ENCODE measurements at places on chromosomes 6 and 20.

DNA sequence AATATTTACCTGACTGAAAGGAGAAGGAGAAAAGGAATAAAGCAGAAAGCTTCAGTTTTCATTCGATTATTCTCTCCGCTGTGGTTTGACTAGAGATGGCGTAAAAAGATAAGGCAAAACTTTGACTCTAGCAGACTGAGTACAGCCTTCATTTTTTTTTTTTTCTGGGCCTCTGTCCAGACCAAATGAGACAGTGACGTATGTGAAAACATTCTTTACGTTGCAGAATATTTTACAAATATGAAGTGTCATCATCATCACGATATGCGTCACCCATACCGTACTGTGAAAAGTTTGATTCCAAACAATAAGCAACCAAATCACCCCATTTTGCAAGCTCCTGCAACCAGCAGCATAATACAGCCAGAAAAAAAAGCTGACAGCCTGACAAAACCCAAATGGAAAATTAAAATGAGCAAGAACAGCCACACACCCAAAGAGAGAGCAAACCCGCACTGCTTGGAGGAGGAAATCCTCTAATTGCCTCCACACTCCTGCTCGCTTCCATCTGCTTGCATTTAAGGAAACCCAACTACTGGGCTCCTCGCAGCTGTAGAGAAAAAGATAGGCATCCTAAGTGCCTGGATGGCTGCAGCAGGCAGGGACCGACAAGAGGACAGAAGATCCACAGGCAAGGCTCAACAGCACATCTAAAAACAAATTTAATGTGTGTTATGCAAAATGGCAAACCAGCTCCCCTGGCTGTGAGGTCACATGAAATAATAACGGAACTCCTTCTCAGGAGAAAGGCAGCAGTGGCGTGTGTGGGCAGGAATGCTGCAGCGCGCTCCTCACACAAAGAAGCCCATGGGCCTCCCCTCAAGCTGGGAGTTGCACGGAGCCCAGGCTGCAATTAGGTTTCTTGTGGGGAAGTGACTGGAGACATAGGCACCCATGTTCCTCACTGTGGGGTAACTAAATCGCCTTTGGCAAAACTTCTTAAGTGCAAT, 113.1 kb downstream of the FYN start:
- DNase-seq: no peak

DNA sequence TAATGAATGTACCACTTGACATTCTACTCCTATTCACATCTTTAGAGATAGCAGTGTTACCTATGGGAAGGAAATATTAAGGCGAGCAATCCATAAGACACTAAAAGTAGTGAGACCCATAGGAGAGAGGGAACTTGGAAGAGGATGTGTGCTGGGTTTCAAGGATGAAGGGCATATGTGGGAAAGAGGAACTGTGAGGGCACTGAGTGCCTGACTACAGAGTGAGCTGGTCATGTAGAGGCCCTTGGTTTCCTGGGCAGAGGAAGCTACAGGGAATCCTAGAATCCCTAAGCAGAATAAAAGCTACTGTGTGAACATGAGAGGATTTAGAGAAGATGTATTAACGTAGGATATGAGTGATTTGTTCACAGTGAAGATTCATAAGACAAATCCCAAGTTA, 262.8 kb downstream of the FARS2 start:
- DNase-seq: no peak

- DNase-seq: no peak
These were observed 14.0 kb upstream of the FAM50B start for GRCh38 chr6:3835055-3835731.

DNA sequence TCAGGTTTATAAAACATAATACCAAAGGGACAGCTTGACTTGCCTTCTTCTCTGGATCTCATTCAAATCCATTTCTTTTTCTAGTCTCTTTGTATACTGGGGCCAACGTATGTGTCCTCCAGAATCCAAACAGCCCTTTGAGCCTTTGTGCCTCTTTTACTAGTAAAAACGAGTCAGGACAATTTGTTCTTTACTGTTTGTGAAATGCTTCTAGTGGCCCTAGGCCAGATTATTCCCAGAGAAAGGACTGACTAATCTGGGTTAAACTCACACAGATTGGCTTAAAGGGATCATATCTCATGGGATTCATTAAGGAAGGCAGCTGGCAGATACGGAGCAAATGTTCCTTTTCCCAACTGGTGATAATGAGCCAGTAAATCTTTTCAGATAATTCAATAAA, 32.1 kb upstream of the MANEA start:
- no peak for DNase-seq

DNA sequence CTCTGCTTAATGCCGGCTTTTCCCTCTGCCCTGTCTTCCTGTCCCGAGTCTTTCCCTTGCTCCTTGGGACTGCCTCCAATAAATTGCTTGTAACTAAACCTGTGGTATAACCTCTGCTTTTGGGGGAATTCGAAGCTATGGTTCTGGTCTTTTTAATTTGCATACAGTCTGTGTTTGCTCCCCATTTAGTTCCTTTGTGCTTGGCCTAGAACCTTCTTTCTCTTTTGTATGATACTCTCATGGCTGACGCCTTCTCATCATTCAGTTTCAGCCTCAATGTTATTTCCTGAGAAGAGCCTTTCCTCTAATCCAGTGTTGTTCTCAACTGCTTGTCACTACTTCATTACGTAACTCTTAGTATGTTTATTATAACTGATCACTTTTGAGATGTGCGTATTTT, 248.0 kb downstream of the PHF3 start:
- DNase-seq: no peak

DNA sequence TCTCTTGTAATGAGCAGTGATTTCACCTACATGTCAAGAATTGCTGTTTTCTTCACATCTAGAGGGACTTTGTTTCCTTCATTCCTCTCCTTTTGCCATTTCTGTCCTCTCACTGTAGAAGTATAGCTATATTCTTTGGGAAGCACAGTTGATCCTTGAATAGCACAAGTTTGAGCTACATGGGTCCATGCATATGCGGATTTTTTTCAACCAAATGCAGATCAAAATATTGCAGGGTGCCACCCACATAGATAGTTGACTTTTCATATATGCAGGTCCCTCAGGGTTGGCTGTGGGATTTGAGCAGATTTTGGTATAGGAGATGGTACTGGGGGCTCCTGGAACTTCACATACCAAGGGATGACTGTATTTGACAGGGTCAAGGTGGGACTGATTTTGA, 41.1 kb downstream of the BLTP3A start:
- no peak for DNase-seq

- DNase-seq: no peak
These were observed 57.4 kb downstream of the MOCS1 start for GRCh38 chr6:39876826-39877225.

DNA sequence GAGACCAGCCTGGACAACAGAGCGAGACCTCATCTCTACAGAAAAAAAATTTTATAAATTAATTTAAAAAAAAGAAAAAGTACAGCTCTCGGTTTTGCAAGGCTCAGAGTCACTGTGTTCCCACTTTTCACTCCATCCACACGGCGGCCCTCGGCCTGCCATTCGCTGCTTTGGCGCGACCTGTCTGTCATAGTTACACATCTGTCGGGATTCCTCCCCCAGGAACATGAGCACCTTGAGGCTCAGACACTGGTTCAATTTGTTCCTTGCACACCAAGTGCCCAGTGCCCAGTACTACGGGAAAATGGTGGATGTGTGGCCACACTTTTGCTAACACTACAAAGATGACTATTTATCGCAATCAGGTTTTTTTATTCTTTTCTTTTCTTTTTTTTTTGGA, 8.4 kb downstream of the CTSZ start:
- DNase-seq: no peak

DNA sequence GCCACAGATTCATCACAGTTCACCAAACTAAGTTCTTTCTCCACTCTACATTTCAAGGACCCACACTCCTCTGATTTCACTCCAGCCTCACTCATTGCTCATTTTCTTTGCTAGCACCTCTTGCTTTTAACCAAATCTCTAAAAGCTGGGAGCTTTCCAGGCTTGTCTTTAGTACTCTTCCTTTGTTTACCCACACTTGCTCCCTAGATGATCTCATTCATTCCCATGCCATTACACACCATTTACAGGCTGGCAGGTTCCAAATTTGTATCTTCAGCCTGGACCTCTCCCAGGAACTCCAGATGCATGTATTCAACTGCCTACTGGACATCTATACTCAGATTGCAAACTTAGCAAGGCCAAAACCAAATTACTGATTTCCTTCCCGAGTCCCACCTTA, 5.3 kb upstream of the GUCA1B start:
- no peak for DNase-seq

- DNase-seq: no peak
These were observed 27.7 kb downstream of the MDGA1 start for GRCh38 chr6:37669887-37670437.

- peak; percentile 78 for DNase-seq
These were observed 59.8 kb upstream of the DEK start for GRCh38 chr6:18323935-18324705.

- DNase-seq: no peak
These were observed 1.6 kb upstream of the TFAP2D start for GRCh38 chr6:50711686-50712085.

DNA sequence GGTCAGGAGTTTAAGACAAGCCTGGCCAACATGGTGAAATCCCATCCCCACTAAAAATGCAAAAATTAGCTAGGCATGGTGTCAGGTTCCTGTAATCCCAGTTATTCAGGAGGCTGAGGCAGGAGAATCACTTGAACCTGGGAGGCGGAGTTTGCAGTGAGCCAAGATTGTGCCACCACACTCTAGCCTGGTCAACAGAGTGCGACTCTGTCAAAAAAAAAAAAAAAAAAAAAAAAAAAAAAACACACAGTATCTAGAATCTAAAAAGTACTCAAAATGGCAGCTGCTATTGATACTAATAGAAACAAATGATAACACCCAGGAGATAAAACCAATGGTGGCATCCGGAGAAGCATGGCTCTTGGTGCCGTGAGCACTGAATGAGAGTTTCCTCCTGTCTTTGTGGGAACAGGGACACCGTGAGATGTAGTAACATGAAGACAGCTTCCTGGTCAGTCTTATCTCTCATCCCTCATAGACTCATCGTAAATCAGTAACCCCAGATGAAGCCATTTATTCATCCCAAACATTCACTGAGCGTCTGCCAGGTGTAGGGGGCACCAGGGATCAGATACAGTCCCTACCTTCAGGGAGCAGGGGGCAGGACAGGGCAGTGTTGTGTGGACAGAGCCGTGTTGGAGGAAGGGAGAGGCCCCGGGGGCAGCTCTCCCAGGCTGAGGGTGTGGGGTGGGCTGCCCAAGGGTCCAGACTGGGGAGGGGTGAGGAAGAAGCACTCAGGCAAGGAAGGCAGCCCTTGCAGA, 66.1 kb downstream of the SYNJ2 start:
- no peak for DNase-seq

GRCh38 chr20:44217342-44218092, 6.9 kb upstream of the OSER1 start:
- peak; percentile 47 for DNase-seq

DNA sequence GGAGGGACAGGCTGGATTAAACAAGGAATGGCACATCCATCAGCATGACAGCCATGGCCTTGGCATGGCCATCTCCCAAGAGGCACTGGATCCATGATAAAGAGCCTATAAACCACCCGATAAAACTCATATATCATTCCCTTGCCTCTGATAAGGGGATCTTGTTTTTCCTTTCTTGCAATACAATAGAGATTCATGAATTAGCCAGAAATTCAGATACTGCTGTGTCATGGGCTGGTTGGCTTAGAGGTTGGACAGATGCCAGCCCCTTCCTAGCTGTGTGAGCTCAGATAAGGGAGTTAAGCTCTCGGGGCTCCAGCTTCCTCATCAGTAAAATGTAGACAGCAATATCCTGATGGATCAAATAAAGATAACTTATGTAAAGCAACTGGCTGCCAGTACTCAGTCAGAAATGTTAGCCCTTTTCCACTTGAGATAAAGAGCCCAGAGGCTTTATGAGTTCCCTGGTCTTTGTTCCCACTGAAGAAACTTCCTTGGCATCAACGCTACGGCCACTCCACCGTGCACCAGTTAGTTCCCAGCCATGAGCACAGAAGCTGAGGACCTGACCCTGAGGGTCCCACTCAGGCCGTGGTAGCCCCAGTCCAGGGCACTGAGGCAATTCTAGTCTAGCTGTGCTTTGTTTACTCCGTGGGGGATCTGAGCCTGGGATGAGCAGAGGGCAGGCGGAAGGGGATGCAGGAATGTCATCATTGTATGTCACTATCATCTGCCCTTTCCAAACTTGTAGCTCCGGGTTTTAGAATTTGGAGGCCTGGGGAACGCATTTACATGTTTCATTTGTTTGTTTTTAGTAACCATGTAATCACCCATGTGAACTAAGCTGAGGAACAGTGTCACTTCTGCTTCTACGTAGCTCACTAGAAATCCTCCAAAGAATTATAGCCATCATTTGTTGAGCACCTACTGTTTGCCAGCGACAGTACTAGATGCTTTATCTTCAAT, 67.2 kb upstream of the TBC1D7 start:
- no peak for DNase-seq

Data from SW 1271 (cell line).